ENCODE measurements at places on chromosomes 4 and X.

GRCh38 chrX:3563451-3563850 is 150.0 kb downstream of the PRKX start:
- no peak for DNase-seq

GRCh38 chr4:183747931-183748670 is 89.0 kb downstream of the TRAPPC11 start:
- DNase-seq = no peak

DNA sequence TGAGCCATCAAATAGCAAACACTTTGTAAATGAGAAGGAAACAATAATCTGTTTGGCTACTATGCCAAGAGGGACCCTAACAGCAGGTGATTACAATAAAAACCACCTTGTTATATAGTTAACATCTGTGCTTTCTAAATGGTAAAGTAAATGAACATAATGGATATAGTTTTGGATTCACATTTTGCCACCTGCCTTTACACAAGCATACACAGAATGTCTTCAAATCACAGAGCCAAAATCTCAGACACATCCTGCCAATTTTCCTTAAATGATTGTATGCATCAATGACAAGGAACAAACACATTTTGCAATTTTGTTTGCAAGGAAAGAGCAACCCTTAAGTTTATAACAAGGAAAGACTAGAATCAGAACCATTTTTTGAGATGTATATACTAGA is 334.2 kb downstream of the FSTL5 start:
- no peak for DNase-seq

DNA sequence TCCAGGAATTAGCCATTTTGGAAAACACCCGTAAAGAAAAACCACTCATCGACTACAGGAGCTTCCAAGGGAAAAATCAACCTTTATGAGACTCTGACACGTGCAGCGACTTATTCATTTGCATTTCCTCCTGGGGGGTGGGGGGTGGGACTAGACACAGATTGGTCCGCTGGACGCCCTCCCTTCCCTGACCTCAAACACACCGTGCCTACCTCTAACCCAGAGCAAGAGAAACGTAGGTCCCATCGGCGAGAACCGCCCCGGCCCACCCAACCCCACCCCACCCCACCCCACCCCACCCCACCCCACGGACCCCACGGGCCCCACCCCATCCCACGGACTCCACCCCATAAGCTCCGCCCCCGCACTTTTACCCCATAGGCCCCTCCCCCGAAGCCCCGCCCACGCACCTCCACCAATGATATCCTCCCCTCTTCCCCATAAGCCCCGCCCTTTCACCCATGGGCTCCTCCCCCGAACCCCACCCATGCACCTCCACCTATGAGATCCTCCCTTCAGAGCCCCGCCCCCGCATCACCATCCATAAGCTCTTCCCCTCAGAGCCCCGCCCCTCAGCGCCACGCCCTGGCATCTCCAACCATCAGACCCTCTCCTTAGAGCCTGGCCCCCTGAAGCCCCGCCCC is 1.1 kb downstream of the GTPBP6 start:
- no peak for DNase-seq

DNA sequence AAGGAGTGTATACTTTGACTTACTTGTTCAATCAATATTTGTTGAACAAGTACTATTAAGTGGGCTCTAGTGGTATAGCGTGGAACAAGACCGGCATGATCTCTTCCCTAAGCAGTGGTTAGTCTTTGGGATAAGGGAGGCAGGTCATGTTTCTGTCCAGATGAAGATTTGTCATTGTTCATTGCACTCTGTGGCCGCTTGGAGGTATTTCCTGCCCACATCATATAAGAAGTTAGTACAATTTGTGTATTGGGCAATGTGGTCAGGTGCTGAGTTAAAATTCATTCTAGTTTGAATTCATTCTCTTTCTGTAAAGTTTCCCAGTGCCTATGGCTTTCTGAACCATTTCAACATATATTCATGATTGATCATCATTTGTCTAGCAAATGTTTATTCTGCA is 101.1 kb upstream of the SHISA3 start:
- no peak for DNase-seq

GRCh38 chr4:105158837-105159236 is 12.2 kb downstream of the TET2 start:
- no peak for DNase-seq

DNA sequence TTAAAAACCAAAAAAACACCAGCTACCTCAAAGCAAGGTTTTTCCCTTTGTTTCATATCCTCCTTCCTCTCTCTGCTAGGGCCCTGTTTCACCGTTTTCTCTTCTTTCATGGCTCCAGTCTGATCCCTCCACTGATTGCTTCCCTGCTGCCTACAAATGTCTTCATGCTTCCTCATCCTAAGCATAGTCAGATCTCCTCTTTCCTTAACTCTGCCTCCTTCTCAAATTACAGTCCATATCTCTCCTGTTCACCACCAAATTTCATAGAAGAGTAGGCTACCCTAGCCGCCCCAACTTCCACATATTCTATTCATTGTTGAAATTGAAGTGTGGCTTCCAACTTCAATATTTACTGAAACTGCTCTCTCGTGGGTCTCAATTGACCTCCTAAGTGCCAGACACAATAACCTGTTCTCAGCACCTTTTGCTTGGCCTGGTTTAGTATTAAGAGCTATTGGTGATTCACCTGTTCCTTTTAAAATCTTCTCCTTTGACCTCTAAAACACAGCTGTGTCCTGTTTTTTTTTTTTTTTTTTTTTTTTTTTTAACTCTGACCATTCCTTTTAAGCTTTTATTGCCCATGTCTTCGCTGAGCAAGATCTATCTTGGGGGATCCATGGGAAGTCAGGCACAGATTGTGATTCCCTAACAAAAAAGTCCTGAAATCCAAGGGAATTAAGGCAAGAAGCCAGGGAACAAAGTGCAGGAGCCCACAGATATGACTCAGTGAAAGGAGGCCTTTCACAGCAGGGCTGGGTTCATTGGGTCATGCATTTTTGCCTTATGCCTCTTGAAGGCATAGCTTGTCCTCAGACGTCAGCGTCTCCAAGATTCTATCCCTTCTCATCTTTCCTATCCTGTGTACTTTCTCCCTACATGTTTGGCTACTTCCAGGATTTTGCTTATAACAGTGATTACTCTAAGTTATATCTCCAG is 85.4 kb downstream of the RPS3A start:
- DNase-seq = peak; percentile 66

DNA sequence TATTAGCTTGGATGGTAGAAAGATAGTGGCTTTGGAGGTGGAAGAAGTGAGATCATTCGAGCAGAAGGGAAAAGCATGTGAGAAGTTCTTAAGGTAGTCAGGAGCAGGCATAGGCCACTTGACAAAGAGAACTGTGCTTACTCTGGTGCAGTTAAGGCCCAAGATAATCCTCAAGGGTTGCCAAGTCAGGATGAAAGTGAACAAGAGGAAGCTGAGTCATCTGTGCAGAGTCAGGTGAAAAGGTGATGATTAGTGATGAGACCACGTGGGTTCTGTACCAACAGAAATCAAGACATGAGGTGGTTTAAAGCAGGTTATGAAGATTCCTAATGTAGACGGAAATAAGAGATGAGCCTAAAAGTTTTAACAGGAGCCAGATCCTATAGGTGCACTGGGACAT is 369.8 kb downstream of the DTHD1 start:
- no peak for DNase-seq

Data from HFFc6 (cell line).